Natural killer cell treated with Interleukin-12 subunit alpha and Interleukin-12 subunit beta and Interleukin-15 and Interleukin-18, amount 100 ng/mL, for 72 hours (primary cell): ENCODE measurements at places on chromosomes 3 and 15. TPM values are rescaled to one million over a fixed set of nuclear protein-coding genes. Genes with fewer than 3 reads are reported as not detected.

LINGO1 gene
- total RNA-seq: not detected

DNAJC19 gene
- 37.7 TPM for total RNA-seq

CAMKV gene
- not detected for total RNA-seq

DAZL gene
- total RNA-seq: not detected

CLSTN2 gene
- total RNA-seq: not detected

PRR20G gene
- total RNA-seq: not detected

DNA sequence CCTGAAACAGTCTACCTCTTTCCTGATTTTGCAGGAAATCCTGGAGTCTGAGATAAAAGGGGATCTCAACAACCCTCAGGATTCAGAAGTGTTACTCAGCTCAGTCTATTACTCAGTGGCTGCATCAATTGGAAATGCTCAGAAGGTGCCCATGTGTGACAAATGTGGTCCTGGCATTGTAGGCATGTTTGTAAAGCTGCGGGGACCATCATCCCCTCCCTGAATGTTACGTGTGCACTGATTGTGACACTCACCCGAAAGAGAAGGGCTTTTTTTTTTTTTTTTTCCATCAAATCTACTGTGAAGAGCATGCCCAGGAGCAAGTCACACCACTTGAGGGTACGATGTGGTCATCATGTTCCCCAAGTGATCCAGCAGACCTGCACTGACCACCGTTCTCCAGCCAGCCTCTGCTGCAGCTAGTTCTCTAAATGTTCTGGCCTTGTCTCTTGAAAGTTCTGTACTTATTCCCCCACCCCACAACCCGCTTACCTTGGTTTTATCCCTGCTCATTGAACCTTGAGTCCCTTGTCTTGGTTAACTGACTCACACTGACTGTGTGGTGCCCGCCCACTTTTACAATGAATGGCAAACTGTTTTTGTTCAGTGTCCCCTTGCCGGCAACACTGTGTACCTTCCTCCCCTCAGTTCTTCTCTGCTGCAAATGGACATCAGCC, 19.8 kb downstream of the ST3GAL6 start:
- DNase-seq: no peak

GRCh38 chr15:56038015-56038414, 44.6 kb upstream of the NEDD4 start:
- DNase-seq: no peak

- DNase-seq: no peak
Observed at GRCh38 chr3:153591561-153592245, 429.7 kb downstream of the RAP2B start.

GRCh38 chr3:145817870-145818483, 343.0 kb downstream of the PLOD2 start:
- DNase-seq: no peak

GRCh38 chr3:133491481-133492059, 81.9 kb upstream of the CDV3 start:
- no peak for DNase-seq

- DNase-seq: no peak
Observed at GRCh38 chr3:177352424-177352823, 155.1 kb upstream of the TBL1XR1 start.

- DNase-seq: no peak
Observed at GRCh38 chr3:24379936-24380335, 114.7 kb downstream of the THRB start.

GRCh38 chr3:141332416-141332815, 35.9 kb upstream of the ZBTB38 start:
- DNase-seq: no peak

DNA sequence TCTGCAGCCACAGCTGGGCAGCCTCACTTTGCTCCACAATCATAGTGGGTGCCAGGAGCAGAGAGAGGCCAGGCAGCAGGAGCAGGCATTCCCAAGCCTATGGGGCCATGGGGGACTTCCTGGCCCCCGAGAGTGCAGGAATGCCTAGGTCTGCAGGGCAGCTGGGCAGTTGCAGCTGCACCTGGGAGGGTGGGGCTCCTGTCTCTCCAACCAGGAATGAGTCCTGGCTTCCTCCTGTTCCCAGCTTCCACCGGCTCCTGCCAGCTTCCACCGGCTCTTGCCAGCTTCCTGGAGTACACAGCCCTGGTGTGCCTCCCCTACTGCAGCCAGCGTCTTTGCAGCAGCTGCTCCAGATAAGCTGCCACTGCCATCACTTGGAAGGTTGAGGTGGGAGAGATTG, 86.3 kb upstream of the CDV3 start:
- DNase-seq: no peak

DNA sequence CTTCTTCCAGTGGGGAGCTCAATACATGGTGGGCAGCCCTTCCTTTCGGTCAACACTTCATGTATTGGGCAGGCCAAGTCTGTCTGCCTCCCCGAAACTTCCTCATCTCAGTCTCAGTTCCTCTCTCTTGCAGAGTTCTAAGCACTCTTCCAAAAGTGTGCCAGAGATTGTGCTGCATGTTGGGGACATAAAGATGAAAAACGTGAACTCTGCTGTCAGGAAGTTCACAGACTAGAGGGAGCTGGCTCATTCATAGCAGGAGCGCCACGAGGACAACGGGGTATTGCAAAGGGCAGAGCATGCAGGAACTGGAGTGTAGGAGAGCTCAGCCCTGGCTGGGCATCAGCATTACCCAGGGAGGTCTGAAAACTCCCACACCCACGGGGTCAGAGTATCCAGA, 15.3 kb upstream of the EPHB3 start:
- no peak for DNase-seq

GRCh38 chr3:43369404-43370292, 83.3 kb downstream of the SNRK start:
- no peak for DNase-seq

DNA sequence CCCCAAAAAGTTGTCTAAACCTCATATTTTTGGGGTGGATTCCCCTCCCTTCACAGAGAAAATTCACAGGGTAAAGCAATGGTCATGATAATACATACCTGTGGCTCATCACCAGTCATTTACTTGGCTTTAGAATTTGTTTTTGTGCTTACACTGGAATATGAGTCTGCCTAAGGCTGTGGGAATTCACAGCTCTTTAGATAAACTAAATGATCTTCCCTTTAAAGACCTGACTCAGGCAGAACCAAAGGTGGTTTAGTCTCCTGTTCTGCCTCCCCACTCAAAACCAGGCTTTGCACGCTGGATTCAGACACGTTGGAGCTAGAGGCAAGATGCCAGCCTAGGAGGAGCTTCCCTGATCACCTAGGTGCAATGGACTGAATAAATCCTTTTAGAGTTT, 40.3 kb upstream of the BNC1 start:
- no peak for DNase-seq

- no peak for DNase-seq
Observed at GRCh38 chr3:138785951-138786350, 48.8 kb downstream of the PIK3CB start.

- no peak for DNase-seq
Observed at GRCh38 chr3:24096695-24097290, 151.7 kb downstream of the NR1D2 start.

DNA sequence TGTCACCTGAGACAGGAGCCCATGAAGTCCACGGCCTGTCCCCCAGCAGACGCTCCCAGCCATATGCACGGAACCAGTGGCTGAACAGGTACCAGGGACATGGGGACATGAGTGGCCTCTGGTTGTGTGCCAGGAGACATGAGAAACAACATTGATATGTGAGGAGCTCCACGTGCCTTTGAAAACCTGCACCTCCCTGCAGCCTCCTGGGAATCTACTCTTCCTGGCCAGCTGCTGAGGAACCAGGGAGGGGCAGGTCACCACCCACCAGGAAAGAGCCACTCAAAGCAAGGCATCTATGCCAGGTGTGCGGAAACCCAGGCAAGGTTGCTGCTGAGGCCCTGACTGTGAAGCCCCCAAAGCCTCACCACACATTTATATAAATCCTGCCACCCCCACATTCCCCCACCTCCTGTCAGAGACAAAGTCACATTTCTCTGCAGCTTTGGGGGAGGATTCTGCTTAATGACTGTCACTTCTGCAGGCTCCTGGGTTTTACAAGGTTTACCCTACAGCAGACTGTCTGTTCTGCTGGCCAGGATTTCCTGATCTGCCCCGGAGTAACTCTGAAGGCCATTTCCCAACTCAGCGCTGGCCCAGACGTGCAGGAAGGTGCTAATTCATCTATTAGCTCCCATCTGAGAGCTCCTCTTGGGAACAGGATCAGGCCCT, 110.8 kb downstream of the ADCY5 start:
- no peak for DNase-seq

GRCh38 chr3:8154617-8155016, 347.0 kb upstream of the LMCD1 start:
- DNase-seq: no peak

DNA sequence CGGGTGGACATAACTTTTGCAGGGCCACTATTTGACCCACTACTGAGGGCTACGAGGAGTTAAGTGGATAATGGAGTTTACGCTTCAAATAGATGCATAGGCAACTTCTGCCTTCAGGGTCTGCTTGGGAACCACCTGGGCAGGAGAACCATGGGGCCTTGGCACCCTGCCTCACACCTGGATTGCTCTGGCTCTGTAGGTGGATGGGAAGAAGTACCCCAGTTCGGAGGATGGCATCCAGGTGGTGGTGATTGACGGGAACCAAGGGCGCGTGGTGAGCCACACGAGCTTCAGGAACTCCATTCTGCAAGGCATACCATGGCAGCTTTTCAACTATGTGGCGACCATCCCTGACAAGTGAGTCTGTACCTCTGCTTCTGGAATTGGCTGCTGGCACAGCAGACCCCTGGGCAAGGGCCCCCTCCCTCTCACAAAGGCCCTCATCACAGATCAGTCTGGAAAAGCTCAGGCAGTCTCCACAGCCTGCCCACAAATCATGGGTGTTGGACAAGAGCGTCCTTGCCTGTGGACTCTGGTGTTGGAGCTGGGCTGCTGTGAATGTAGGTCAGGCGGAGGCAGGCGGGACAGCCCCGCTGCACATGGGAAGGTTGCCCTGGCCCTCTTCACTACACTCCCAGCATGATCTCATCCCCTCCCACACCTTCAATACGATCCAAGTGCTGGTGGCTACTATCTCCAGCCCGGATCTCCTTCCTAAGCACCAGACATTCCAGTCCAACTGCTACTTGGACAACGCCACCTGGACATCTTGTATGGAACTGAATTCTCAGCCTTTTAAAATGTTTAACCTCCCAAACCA, 46.7 kb downstream of the MESD start:
- no peak for DNase-seq

- peak; percentile 44 for DNase-seq
Observed at GRCh38 chr3:126107203-126107939, 23.4 kb upstream of the SLC41A3 start.

DNA sequence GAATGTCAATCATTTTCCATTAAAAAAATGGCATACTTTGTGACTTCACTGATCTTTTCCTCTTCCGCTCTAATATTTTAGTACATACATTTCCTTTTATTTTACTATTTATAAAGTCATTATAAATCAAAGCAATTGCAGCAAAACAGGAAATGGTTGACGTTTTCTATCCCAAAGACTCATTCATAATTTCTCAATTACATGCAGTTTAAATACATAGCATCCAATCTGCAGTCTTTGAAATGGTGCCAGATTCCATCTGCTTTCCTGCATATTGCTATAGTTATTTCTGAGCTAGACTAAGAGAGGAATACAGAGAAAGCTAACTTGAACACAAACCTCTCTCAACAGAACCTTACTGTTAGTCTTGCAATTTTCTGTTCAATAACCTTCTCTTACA, 179.8 kb downstream of the ZPLD1 start:
- no peak for DNase-seq

DNA sequence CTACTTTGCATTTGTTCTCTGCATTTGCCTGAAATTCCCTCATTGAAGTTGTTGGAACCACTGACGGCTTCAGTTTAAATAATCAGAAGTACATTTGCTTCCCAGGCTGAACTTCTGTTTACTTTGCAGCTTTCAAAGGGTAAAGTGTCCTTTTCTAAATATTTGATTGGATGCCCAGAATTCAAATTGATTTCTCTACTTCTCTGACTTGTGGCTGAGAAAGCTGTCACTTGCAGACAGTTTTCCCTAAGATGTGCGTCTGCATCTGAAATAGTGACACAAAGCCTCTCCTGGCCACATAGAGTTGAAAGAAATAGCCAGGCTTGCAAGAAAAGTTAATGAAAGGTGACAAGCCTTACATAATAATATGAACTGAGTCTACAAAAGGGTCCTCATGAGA, 299.6 kb downstream of the THSD4 start:
- DNase-seq: no peak

DNA sequence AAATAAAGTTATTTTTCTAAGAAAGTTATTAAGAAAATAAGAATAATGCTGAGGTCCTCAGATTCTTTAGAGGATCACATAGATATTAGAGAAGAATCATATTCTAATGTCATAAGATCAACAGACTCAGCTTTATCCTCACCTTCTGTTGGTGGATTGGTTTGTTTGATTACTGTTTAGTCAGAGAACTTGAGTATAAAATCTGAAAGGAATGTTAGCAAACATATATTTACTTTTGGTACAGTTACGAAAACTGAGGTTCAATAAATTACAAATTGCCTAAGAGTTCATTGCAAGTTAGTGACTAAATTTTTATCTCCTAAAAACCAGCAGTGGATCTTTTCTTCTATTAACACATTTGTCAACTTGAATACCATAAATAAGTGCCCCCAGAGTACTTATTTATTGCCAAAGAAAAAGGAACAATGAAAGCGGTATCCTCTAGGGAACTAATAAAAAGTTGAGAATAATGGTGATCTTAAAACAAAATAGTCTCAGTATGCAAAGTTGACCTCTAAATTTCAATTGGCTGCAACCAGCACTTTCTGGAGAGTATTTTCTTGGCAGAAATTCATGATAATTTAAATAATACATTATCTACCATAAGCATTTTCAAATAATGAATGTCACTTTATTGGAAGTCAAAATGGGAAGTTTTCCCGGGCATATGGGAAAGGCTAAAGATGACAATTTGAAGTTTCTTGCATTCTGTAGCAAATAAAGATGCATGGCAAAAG, 296.8 kb downstream of the OTOL1 start:
- no peak for DNase-seq

GRCh38 chr3:175404027-175404426, 544.9 kb downstream of the NAALADL2 start:
- no peak for DNase-seq

DNA sequence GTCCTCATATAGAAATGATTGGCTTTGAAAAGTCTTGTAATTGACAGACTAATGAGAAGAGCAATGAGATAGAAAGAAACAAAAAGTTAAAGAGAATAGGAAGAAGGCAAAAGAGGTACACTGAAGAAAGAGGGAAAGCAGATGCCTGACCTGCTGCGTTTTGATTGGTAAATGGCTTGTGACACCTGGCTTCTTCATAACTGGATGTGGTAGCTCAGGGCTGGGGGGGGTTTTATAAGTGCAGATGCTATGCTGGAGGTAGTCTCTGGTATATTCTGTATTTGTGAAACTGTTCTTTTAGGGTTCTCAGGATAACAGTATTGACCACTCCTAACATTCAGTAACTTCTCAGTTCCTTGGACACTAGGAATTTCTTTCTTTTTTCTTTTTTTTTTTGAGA, 1.4 kb downstream of the STARD9 start:
- no peak for DNase-seq

DNA sequence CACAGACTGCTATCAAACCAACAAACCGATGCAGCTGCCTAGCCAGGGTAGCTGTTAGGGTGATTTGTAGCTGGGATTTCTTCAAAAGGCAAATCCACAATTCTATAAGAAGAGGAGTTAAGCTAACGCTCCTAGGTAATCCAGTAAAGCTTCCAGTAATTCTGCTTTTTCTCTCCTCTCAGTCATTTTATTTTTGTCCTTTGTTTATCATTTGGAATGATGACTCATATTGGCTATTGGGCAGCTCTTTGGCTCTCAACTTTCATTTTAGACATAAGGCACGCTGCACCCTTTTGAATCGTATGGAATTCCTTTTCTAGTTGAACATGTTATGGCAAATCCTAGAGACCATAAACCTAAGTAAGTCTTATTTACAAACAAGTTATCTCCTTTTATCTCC, 53.2 kb upstream of the PPARG start:
- DNase-seq: no peak
